ENCODE measurements at places on chromosomes 6 and 20.

GRCh38 chr6:19806971-19807396 is 30.2 kb upstream of the ID4 start:
- no peak for DNase-seq

DNA sequence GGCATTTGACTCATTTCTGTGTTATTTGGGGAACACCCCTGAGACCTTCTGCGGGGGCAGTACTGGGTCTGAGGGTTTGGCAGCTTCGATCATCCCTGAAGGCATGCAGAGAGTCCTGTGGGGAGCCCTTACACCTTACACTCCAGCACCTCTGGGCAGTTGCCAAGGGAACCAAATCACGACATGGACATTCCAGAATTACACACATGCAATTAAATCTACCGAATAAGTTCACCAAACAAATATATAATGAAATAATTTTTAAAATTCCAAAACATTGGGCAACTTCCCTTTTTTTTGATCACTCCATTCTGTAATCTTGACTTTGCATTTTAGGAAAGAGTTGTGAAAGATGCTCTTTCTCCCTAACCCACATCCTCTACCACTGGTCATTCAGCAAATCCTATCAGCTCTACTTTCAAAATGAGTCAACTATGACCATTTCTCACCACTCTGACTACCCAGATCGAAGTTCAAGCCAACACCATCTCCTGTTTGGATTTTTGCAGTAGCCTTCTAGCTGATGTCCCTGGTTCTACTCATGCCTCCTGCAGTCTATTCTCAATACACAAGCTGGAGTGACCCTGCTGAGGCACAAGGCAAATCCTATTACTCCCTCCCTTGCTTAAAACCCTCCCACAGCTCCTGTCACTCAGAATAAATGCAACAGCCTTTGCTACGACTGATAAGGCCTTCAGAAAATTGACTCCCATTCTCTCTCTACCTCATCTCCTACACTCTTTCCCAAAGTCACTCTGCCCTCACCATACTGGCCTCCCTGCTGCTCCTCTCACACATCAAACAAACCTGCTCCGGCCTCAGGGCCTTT is 533.3 kb downstream of the HACE1 start:
- no peak for DNase-seq

- DNase-seq, result no peak
Measured at GRCh38 chr6:100433726-100434435, 30.8 kb downstream of the SIM1 start.

- no peak for DNase-seq
Measured at GRCh38 chr6:120899932-120900331, 434.3 kb downstream of the TBC1D32 start.

DNA sequence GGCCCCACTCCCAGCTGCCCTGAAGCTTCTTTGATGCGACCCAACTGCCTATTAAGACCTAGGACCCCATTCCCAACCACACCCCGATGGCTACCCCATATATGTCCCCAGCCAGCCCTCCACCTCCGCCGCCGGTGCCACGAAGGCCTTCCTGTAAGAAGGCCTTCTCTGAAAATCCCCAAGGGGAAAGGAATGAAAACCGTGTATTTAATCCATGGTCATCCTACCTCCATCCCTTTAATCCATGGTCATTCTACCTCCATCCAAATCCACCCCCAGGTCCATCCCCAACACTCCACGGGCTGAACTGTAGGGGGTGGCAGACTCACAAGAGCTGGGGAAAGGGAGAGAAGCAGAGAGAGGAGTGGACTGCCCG is 545 bp upstream of the VSX1 start:
- no peak for DNase-seq

DNA sequence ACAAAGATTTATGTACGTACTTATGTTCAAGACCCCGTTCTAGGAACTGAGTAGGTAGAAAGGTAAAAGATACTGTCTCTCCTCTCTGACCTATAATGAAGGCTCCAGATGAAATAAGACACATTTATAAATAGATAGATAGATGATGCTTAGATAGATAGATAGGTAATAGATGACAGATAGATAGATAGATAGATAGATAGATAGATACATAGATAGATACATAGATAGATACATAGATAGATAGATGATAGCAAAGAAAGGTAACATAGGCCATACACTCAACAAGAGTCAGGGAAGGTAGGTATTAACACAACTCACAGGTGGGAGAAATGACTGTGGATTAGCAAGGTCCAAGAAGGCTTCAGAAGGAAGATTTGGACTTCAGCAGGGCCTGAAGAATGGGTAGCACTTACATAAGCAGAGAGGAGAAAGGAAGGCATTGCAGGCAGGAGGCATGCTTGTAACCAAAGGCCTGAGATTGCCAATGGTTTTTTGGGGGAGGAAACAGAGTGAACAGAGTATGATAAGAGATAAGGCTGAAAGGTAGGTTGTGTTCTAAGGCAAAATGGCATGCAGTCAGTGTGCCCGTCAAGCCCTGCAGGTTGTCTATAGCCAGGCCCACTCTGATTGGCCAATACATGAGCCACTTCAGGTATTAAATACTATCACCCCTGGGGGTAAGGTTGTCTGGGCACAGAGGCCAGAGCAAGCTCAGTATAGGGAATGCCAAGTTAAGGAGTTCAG is 7.7 kb upstream of the MYB start:
- DNase-seq, result no peak

DNA sequence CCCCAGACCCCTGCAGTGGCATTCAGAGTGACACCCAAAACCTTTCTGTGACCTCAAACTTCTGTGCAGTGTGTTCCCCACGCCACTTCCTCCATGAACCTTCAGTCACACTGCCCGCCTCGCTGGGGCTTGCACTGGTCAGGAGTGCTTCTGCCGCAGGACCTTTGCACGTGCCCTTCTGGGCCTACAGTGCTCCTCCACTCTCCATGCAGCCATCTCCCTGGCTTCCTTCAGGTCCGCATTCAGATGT is 27.1 kb downstream of the SYNJ2 start:
- DNase-seq, result no peak

GRCh38 chr20:52432740-52433139 is 241.2 kb upstream of the ZFP64 start:
- no peak for DNase-seq

- DNase-seq, result no peak
Measured at GRCh38 chr6:558959-559358, 97.9 kb downstream of the HUS1B start.

DNA sequence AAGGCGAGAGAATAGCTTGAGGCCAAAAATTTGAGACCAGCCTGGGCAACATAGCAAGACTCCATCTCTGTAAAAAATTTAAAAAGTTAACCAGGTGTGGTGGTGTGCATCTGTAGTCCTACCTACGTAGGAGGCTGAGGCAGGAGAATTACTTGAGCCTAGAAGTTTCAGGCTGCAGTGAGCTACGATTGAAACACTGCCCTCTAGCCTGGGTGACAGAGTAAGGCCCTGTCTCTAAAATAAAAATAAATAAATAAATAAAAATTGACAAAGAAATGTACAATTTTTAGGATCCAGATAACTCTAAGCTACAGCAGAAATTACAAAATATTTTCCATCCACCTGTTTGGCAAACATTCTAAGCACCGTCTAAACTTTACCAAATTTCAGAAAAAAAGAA is 941.0 kb upstream of the ADGRB3 start:
- DNase-seq, result no peak

- DNase-seq, result no peak
Measured at GRCh38 chr20:419556-420165, 11.6 kb downstream of the RBCK1 start.

DNA sequence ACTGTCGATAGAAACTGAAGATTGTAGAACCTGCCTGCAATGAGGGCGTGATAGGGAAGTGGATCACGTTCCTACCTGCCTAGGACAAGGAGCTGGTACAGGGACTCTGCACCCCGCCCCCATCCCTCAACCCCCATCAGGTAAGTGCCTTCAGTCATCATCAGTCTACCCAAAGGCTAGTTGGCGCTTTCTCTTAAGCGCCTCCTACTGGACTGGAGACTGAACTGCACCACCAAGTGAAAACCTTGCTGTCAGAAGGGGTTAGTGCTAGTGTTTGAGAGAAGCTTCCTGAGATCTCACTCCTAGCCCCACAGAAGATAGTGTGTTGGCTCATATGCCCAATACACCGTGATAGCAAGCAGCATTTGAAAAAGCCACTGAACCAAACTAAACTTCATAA is 706.5 kb upstream of the MAN1A1 start:
- DNase-seq, result no peak

GRCh38 chr20:10610251-10610650 is 63.5 kb downstream of the JAG1 start:
- no peak for DNase-seq

DNA sequence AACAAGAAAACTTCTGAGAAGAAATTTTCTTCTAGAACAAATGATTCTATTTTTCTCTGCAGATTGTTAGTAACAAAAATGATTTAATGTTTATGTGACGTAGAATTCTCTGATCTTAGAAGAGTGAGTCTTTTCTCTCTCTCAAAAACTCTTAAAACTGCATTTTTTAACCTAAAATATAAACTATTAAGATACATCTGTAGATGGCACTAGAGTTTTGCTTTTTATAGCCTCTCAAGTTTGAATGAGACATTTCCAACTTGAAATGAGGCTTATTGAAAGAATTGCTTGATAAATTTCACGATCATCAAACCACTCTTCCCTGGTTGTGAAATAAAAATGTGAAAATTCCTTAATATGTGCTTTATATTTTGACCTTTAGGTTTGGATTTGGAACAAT is 53.8 kb downstream of the PHF3 start:
- DNase-seq, result no peak

GRCh38 chr20:10469599-10469998 is 34.5 kb downstream of the SLX4IP start:
- no peak for DNase-seq

DNA sequence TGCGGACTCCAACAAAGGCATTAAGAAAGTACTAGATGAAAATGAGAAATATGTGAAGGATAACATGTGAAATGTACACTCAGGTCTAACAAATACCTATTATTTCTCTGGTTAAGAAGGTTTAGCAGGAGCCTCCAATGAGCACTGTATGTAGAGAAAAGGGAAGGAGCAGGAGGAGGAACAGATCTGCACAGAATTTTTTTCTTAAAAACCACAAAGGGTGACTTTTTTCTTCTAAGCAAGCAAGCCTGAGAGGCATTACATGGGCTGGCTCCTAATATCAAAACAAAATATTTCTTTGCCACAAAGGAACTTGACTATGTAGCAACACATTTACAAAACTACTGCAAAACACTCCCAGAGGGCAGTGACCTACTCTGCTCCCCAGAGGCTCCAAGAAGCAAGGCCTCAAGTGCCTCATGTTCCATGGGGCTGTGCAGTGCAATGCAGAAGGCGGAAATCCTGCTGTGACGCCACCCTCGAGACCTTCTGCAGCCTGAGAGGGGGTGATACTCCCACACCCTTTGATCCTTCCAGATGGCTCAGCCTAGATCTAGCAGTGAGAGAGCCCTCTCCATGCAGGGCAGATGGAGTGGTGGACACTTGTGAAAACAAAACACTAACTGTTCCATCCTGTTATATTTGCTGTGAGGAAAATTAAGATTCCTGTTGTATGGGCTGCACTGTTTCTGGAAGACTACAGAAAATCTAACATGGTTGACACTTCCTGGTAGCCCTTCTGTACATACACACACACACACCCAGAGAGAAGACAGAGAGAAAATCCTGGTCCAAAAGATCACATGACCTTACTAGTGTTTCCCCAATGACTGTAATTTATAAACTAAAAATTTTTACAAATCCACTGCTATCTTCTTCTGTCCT is 36.0 kb upstream of the SMIM29 start:
- no peak for DNase-seq

GRCh38 chr20:51420111-51420510 is 122.4 kb downstream of the NFATC2 start:
- DNase-seq, result no peak

- no peak for DNase-seq
Measured at GRCh38 chr6:154403788-154404187, 47.2 kb upstream of the IPCEF1 start.

DNA sequence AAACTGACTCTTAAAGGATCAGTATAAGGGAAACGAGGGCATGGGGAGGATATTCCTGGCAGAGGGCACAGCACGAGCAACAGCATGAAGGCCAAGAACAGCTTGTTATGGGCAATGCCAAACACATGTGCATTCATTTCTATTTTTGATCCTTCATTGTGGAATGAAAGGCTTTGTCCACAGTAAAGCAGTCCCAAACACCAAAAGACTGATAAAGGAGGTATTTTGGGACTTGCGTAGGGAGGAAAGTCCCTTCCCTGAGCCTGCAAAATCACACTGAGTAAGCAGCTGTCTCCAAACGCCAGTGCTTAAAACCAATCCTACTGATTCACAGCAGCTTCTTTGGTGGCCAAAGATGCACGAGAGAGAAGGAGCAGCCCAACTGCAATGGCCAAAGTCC is 138.2 kb downstream of the UNC5CL start:
- DNase-seq, result no peak

DNA sequence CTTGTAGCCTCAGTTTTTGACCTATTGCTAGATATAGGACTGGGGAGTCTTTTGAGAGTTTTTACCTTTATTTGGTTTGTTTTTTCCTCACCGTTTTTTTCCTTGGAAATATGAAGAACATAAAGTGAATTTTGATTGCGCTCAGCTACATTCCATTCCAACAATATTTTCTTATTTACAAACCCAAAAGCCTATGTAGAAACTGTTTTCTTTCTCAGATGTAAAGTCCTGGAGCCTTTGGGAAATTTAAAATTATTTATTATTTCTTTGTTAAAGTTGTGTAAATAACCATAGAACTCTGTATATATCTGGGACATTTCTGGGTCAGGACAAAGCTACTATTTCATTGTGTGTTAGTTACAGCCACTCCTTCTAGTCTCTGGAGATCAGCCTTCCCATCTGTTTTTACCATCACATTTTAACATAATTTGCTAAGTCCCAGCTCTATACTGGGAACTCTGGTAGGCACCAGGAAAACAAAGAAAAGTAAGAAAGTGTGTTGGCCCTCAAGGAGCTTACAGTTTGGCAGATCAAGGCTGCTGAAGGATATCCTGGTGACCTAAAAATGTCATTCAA is 68.8 kb downstream of the JAG1 start:
- no peak for DNase-seq

GRCh38 chr6:6651335-6651734 is 62.8 kb downstream of the LY86 start:
- no peak for DNase-seq

GRCh38 chr6:138541823-138542481 is 42.7 kb upstream of the NHSL1 start:
- no peak for DNase-seq

- no peak for DNase-seq
Measured at GRCh38 chr6:149988550-149989346, 25.0 kb downstream of the ULBP1 start.

- peak; percentile 51 for DNase-seq
Measured at GRCh38 chr20:4813863-4814695, 92.4 kb downstream of the PRND start.
